ENCODE measurements at places on chromosomes 5 and 9.

DNA sequence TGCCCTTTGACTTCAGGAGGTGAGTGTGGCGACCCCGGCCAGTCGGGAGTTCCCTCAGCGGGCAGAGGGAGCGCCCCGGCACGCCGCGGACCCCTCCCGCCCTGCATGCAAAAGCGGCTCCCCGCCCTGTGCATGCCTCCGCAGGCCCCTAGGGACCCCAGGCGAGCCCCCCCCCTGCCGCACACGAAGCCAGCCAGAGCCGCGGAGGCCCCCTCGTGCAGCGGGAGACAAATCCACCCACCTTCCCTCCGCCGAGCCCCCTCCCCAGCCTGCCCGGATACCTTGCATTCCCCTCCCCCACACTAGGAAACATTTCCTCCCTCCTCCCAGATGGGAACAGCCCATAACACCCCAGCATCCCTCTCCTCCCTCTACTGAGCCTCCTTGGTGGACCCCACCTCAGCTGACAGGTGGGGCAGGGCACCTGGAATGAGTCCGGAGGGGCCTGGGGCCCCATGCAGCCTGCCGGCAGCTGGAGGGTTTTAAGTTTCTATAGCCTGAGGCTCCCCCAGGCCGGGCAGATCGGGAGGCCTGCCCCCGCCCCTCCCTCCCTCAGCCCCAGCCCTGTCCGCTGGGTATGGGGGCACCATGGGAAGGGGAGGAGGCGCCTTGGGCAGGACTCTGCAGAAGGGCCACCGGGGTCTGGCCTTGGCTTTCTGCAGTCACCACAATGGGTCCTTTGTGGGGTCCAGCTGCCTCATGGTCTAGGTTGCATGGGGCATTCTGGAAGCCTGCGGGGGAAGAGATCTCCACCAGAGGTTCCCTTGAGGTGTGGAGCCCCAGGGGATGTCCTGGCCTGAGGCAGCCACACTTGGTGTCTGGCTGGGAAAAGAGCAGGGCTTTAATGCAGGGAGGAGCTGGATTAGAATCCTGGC, 601 bp downstream of the ERGIC1 start:
- DNase-seq: no peak

GRCh38 chr9:107755246-107755645, 265.7 kb upstream of the KLF4 start:
- no peak for DNase-seq

- DNase-seq: no peak
Observed at GRCh38 chr5:149672701-149673476, 57.2 kb upstream of the PPARGC1B start.

- no peak for DNase-seq
Observed at GRCh38 chr5:123425431-123425830, 2.2 kb upstream of the CEP120 start.

- peak; percentile 18 for DNase-seq
Observed at GRCh38 chr9:95510709-95511615, 5.8 kb downstream of the PTCH1 start.

DNA sequence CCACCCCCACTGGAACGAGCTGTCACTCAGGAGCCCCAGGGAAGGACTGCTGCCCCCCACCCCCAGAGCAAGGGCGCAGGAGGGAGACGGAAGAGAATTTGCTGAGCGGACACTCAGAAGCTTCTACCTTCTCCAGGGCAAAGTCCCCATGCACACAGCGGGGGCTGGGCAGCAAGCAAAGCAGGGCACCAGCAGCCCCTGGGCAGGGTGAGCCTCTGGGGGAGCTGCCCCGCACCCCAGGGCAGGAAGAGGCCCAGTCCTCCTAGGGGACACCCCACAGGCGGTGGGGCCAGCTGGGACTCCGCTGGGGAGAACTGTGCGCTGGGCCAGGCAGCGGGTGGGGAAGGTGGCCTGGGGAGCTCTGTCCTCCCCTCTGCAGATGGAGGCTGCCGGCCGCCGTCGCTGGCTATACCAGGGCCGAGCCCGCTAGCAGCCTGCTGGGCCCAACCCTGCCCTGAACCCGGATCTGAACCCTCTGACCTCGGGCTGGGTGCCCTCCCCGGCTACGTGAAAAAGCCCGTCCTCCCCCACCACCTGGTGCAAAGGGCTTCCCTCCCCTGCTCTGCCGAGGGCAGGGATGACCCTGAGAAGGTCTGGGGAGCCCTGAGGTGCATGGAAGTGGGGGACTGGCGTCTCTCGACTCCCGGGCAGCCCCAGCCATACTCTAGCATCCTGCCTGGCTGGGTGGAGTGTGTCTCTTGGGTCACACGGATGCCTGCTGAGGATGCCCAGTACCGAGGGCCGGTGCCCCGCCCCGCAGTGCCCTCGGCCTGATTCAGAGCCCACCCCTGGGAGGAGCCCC, 597 bp upstream of the SLC34A3 start:
- DNase-seq: no peak

DNA sequence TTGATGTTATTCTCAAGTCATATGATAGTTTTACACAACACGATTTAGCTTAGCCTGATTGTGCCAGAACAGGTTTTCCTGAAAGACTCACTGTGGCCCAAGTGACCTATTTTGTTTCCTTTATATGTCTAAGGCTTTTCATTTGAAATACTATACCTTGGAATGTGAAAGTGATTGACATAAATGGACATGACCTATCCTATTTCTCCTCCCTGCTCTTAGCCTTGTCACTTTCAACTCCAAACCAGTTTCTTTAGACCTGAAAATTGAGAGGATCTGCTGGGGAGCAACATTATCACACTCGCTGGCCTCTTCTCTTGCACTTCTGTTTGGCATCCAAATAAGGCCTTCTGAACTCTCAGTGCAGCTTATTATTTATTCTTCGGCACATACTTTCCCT, 496.8 kb downstream of the MAT2B start:
- no peak for DNase-seq

- no peak for DNase-seq
Observed at GRCh38 chr9:81822967-81823366, 105.3 kb upstream of the SPATA31D4 start.
